Brain (organoid and tissue), 16 donors: ENCODE measurements at places on chromosomes 12 and 14.

DNA sequence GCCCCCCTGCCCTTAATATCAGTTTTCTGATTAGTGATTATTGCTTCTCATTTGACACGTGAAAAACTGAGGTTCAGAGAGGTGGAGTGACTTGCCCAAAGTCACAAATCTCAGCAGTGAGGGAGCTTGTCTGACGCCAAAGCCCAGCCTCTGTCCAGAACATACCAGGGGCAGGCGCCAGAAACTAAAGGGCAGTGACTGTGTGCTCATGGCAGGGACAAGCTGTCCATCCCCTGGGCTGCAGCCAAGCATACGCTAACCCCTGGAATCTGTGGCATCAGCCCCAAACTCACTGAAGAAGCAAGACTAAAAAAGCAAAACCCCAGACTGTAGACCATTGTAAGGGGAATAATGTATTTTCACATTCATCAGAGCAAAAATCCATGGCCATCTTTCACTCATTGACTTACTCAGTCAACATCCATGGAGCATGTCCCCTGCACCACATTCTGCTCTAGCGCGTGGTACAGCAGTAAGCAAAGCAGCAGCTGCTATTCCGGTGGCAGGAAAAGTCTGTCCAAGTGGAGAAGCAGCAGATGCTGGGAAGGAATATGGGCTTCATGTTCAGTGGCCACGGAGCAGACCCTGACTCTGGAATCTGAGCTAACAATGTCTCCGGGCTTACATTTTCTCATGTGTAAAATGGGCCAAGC, 1.5 kb upstream of the SERPINA4 start:
- DNase-seq = no peak

DNA sequence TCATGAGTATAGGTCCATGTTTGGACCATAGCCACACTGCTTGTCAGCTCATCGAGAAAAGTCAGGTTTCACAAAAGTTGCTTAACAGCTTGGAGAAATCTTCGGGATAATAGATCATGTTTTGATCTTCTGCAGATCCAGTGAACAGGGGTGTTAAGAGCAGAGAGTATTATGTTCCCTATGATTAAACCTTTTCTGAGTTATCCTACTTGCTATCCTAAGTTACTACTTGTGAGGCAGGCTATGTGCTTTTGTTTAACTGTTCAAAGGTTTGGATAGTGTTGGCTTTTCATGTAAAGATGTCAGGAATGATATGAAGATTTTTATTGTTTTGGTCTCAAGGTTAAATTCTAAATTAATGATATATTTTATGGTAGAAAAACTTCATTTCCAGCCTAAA, 11.1 kb downstream of the NAA30 start:
- no peak for DNase-seq

- peak; percentile 69 for DNase-seq
Measured at GRCh38 chr14:69107407-69108003, 45.4 kb downstream of the DCAF5 start.

DNA sequence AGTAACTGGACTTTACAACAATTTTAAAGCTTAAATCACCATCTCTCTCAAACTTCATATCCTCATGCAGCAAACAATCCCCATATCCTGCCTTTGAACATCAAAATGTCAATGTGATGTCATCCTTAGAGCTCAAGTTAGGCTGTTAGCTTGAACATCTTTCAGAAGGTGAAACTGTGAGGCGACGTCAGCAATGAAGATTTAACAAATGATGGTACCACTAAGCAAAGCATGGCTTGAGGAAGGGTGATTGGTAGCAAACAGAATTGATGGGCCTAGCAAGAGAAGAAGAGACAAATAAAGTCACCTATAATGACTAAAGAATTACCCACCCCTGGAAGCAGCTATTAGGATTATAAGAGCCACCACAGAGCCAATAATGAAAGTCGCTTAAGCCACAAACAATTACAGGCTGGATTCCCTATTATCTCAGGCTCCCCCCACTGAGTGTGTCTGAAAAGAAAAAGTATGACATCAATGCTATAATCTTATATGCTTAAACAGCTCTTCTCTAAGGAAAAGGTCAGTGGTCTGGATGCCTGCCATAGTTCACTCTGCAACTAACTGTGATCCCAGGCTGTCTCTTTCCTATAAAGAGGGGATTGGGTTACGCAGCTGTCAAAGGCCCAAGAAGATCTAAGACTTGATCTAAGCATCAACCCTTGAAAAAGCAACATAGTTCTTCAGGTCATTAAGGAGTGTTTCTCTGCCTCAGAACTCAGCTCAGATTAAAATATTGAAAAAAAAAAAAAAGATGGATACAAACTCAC, 18.1 kb downstream of the EGLN3 start:
- DNase-seq = no peak

DNA sequence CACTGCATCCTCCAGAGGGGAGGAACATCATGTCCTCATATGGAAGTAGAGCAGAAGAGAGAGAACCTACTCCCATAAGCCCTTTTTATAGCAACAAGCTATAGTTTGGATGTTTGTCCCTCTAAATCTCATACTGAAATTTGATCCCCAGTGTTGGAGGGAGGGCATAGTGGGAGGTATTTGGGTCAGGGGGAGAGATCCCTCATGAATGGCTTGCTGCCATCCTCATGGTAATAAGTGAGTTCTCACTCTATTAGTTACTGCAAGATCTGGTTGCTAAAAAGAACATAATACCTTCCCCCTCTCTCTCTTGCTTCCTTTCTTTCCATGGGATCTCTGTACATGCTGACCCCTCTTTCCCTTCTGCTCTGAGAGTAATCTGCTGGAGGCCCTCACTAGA, 93.9 kb downstream of the RPAP3 start:
- no peak for DNase-seq

GRCh38 chr14:68924186-68925158, 54.6 kb downstream of the ACTN1 start:
- DNase-seq = no peak

DNA sequence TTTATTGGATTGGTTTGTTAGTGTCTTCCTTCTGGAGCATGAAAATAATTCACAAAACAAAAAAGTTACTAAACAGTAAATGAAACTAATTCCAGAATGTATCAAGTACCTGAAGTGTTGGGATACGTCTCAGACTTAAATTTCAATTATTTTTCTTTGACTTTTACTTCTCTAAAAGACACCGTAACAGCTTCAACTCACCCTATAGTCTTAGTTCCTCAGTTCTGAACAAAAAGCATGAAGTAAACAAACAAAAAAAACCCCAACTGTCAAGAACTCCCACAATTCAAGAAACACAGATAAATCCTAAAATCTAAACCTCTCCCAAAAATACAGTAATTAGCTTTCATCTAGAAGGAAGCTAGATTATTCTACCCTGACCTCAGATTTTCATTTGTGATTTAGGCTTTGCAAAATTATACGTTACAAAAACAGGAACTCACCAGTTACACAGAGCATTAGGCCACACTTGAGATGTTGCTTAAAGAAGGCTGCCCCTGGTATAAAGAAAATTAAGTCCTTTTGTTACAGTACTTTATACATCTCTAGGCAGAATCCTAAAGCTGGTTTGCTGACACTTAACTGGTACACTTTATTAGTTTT, 10.2 kb downstream of the HEATR5A start:
- no peak for DNase-seq

- peak; percentile 84 for DNase-seq
Measured at GRCh38 chr12:49974231-49974675, 1.5 kb downstream of the AQP6 start.

DNA sequence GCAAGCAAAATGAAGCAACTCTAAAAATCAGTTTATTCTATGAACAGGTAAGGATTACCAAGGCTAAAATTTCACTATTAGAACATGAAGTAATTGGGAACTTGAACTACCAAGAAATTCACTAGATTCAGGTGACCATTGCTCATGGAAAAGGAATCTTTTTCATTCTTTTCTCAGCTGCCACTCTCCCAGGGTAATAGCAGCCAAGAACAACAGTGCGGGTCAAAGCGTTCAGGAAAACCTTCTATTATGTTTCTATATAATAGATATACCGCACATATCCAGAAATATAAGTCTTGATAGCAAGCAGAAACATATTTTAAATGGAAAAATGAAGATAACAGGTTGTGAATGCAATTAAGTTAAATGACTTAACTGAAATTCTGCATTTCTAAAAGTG, 125.6 kb downstream of the NELL2 start:
- DNase-seq = peak; percentile 18
